ENCODE measurements at places on chromosomes 2 and 18. TPM values are rescaled to one million over a fixed set of nuclear protein-coding genes. Genes with fewer than 3 reads are reported as not detected.

The CCDC74B gene
- 3.2 TPM for total RNA-seq

The AOX1 gene
- 3.5 TPM for total RNA-seq

The LAMA3 gene
- total RNA-seq = 0.57 TPM

The UBXN4 gene
- total RNA-seq = 43.2 TPM

The DOCK10 gene
- 1.7 TPM for total RNA-seq

The NRP2 gene
- 113 TPM for total RNA-seq

The RTKN gene
- total RNA-seq = 7.2 TPM

The IGFBP2 gene
- 483 TPM for total RNA-seq

The C1GALT1C1L gene
- total RNA-seq = 1.9 TPM

The LONRF2 gene
- 16.1 TPM for total RNA-seq

The GKN2 gene
- 0.27 TPM for total RNA-seq

The LYPD1 gene
- 33.9 TPM for total RNA-seq

The WDPCP gene
- total RNA-seq = 17.8 TPM

The ABCA12 gene
- total RNA-seq = 1.1 TPM

The TFPI gene
- total RNA-seq = 10.4 TPM

The PUM2 gene
- total RNA-seq = 63.0 TPM

The MALT1 gene
- total RNA-seq = 13.5 TPM

The SH3BP4 gene
- total RNA-seq = 28.1 TPM

The FHOD3 gene
- 1.2 TPM for total RNA-seq

The FZD7 gene
- total RNA-seq = 29.5 TPM

The SLC11A1 gene
- total RNA-seq = 2.1 TPM

The SERPINB13 gene
- total RNA-seq = not detected

The TMEM18 gene
- 16.0 TPM for total RNA-seq

The POMC gene
- total RNA-seq = not detected

The NT5C1B gene
- 1.4 TPM for total RNA-seq

The APLF gene
- total RNA-seq = 4.1 TPM

The KCNG2 gene
- total RNA-seq = not detected

The POTEC gene
- 1.0 TPM for total RNA-seq

The SPATS2L gene
- 27.2 TPM for total RNA-seq

The ALK gene
- total RNA-seq = 0.91 TPM

The XDH gene
- total RNA-seq = 0.26 TPM

The IL18R1 gene
- 9.0 TPM for total RNA-seq

All from motor neuron (in vitro differentiated cells).